ENCODE measurements at places on chromosomes 1 and 21.

DNA sequence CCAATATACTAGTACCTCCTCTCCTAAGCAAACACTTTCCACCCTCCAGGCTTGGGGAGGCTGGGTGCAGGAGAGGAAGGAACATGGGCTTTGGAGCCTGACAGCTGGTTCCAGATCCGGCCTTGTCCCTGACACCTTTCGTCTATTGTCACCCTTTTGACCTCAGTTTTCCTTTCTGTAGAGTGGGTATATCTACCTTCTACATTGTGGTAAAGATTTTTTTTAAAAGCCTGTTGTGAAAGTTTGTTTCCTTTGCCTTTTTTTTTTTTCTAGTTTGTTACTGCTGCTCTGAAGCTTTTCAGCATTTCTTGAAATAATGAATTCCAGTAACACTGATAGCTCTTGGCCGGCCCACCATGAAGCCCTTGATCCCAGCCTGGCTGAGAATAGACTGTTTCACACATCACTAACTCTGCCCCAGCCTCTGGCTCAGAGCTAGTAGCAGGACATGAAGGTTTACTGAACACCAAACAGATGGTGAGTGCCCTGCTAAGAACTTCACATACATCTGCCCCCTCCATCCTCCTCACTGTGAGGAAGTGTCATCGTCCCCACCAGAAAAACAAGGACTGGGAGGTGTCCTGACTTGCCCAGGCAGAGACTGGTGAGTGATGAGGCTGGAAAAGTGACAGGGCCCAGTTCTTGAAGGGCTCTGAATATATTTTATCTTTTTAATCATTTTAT lies 33.0 kb upstream of the ID3 start:
- DNase-seq = no peak

DNA sequence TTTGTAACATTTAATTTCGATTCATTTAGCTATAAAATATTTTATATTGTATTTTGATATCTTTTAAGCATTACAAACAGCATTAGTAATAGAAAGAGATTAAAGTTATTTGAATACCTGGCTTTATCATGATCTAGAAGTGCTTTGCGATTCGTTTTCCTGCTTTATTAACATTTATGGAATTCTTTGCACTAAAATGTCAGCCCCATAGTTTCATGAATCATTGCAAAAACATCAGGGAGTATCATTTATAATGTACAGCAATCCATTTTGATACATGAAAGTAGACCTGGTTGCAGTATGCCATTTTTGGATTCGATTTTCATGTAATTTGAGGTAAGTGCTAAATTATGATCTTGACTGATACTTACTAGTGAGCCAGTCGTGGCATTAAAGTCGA lies 108.0 kb upstream of the DPYD start:
- no peak for DNase-seq

DNA sequence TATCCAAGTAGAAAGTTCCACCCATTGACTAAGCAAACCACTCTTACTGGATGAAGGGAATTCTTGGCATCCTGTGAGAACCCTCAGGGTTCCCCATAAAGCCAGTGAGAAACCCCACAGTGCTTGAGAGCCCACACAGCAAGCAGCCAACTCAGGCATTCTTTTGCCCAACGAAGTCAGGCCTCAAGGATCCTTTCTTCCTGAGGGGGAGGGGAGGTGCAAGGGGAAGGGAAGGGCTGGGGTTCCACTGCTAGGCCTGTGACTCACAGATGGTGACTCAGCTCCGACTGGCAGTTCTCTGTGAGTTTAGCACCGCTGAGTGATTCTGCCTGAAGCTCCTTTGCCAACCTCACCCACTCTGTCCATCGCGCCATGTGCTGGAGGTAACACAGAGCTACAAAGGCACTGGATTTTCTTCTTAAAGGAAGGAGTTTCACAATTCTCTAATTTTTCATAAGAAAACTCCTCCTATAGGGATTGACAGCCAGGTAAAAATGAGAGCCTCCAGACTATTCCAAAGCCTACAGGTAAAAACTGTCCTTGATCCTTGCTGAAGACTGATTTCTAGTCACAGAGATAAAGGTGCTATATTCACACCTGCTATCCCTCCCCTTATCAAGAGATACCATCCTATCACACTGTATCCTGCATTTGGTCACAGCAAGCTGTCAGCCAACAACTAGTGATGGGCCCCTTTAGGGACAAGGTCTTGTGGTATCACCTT lies 4.8 kb downstream of the ENO1 start:
- peak; percentile 89 for DNase-seq

GRCh38 chr1:165476776-165477175 lies 31.9 kb upstream of the RXRG start:
- no peak for DNase-seq

- DNase-seq = no peak
Measured at GRCh38 chr21:26099610-26100219, 70.9 kb downstream of the APP start.

DNA sequence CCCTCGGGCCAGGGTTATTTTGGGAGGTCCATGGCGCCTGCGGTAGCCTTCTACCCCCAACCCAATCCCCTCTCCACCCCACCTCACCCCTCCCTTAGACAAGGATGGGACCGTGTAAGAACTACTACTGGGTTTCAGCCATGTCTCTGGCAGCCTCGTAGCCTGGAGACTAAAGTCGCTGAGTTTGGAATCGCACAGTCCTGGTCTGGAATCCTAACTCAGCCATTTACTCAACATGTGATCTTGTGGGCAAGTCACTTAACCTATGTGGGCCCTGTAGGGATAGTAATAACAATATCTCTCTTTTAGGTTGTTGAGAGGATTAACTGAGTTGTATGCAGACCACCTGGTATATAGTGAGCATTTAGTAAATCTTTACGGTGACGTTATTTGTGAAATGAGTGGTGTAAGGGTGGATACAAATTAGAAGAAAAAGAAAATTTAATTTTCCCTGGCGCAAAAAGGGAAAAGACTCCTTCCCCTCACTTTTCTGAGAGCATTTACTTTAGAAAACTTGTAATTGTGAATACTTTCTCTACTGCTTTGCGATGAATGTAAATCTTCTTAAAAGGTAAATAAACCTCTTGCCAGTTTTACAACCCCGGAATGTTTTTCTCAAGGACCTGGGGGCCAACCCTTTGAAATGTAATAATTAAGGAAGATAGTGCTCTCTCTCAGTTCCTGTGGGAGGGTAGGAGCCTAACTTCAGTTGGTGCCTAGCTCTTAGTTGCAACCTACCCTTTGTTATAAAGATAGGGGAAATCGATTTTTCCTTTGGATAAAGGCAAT lies 615 bp upstream of the MRPS15 start:
- DNase-seq = no peak

DNA sequence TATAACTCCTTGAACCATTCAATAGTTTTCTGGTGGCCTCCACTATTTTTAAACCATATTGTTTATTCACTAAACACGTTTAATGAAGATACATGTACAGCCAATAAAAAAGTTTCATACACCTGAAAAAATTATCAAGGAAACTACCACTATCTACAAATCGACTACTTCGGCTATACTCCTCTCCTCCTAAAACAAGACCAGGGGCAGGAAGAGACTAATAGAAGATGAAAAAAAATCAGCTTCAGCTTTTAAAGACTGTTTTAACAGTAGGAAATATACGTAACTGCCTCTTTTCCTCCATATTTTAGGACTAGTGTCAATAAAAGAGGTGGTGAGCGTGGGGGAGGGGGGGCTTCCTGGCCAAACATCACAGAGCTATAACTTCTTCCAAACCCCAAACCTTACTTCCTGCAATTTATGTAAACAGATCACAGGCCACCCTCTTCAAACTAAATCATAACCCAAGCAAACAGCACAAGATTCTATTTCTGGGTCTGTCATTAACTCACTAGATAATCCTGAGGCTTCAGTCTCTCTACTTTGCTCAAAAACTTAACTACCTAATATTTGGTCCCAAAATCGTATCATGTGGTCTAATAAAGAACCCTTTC lies 15.1 kb downstream of the FOXJ3 start:
- peak; percentile 52 for DNase-seq

GRCh38 chr1:53061859-53062707 lies at the start of gene PODN:
PODN (plus strand) TSS chr1:53062213; CDS start chr1:53069856, 7,643 bp downstream.
- DNase-seq = no peak

GRCh38 chr1:237542525-237543418 lies 347.9 kb downstream of the ZP4 start:
- DNase-seq = no peak

GRCh38 chr21:37208056-37208721 lies 58.9 kb downstream of the VPS26C start:
- peak; percentile 19 for DNase-seq

GRCh38 chr1:10515301-10515975 lies 40.7 kb downstream of the PEX14 start:
- DNase-seq = peak; percentile 22

- no peak for DNase-seq
Measured at GRCh38 chr1:15220825-15221431, 26.1 kb upstream of the FHAD1 start.

DNA sequence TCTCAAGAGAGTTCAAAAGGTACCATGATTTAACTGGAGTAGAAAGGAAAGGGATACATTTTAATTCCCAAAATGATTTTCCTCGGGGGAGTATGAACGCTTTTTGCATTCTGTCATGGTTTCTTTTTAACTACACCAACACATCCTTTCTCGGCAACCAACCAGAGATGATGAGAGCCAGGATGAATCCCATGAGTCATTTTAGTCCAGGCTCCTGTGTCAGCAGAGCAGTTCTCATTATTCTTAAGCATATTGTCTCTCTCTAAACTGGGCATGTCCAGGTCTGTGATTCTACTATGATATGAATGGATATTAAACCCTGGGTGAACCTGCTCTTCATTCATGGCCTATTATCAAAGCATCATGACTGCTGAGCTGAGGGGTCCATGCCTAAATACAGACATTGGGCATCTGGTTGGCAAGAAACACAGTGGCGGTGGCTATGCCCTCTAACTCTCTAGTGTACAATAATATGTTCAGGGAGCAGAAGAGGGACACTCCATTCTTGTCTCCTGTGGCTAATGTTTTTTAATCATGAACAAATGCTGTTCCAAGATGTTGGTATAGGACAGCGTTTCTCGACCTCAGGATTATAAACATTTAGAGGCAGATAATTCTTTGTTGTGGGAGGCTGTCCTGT lies 124.3 kb upstream of the ESRRG start:
- no peak for DNase-seq

GRCh38 chr1:40890771-40891170 lies 28.6 kb upstream of the CITED4 start:
- DNase-seq = no peak

DNA sequence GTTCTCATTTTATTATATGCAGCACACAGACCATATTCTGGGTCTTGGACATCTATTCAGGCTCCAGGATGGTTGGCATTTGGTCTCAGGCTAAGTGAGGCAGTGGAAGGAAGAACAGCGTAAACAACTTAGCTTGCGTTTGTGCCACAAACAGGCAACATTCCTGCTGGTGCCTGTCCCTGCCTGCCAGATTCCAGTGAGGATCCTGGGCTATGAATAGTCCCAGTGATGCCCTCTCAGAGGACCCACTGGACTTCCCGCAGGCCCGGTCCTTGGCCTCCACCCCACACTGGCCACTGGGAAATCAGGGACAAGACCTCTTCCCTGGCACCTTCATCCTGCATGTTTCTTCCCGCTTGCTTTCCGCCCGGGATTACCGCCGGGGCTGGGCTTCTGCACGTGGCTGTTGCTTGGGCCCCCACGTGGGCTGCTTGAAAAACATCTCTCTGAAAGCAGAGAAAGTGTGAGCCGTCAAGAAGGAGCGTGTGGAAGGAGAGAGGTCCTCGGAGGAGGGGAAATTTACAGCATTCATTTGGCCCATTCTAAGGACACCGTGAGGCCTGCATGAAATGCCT lies 145.1 kb upstream of the WNT4 start:
- DNase-seq = no peak

- DNase-seq = no peak
Measured at GRCh38 chr1:174239541-174239940, 80.2 kb downstream of the RABGAP1L start.

- DNase-seq = peak; percentile 51
Measured at GRCh38 chr1:206556047-206556749, 48.9 kb downstream of the RASSF5 start.

- DNase-seq = no peak
Measured at GRCh38 chr1:147223740-147224615, 1.2 kb downstream of the FMO5 start.

DNA sequence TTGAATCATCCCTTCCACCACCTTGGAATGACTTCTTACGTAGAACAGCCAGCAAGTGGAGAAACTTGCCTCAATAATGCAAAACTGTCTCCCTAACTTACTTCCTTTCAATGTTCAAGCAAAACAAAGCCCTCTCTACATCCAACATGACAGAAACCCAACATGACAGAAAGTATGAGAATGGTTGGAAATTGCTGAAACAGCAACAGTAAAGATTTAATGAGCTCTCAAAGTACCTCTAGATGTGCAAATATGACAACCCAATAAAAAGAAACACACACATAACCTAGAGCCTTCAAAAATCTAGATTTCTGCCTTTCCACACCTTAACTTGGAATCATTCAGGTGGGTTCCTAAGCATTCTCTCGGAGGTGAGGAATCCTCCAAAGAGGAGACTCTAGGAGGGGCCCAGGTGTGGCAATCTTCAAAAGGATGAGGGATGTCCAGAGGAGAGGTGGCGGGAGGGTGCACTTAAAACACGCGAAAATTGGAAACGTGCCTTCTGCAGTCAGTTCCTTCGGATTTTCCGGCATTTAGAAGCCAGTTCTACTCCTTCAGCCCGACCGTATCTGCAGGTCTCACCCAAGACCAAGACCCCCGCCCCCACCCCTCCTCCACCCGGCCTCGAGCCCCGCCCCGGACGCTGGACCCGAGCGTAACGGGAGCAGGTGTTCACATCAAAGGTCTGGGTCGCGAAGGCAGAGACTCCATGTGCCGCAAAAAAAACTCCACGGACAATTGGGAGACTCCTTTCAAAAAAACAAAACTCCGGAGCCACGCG lies 996 bp upstream of the MGST3 start:
- DNase-seq = no peak

- DNase-seq = no peak
Measured at GRCh38 chr1:145751491-145752037, 32.3 kb downstream of the CD160 start.

- DNase-seq = no peak
Measured at GRCh38 chr1:20698195-20698910, 19.5 kb downstream of the KIF17 start.

DNA sequence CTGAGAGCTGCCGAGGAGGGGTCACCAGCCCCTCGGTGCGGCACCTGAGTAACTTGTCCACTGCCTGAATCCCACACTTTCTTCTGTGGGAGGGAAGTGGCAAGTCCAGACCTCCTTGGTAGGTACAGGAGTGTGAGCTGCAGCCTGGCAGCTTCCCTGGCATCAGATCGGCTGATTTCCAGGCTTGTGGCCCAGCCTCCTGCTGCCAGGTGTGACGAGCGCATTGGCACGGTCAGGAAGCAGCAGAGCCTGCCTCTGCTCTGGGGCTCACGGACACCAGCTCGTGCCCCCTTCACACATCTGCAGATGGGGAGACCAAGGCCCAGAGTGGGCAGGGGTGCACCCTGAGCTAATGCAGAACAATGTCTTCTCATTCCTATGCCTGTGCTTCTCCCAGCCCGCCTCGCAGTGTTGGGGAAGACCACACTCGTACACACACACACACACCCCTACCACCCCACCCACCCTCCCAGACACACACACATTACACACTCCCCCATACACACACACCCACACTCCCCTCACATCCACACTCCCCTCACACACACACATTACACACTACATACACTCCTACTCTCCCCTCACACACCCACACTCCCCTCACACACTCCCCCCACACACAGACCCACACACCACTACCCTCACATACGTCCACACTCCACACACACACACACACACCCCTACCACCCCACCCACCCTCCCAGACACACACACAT lies 33.1 kb upstream of the SELENON start:
- no peak for DNase-seq

Data from CD4-positive, alpha-beta T cell treated with Interleukin-2 at 100 ng/mL for 4 hours (primary cell).